Globus pallidus (tissue), 1 donor: ENCODE measurements at places on chromosomes 6 and 20.

- no peak for DNase-seq
These were observed 21.3 kb upstream of the SLC22A7 start for GRCh38 chr6:43276577-43277305.

GRCh38 chr6:41538556-41539182, 7.5 kb upstream of the FOXP4 start:
- DNase-seq = no peak

DNA sequence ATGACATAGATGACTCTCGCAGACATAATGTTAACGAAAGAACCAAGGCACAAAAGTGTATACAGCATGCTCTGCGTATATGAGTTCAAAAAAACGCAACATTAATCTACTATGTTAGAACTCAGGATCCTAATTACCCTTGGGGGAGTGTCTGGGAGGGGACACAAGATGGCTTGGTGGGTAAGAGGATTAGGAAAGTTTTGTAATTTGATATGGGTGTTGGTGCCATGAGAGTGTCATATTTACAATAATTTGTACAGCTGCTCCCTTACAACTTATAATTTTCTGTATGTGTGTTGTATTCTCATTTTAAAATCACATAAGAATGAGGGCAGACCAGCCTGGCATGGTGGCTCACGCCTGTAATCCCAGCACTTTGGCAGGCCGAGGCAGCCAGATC, 38.6 kb downstream of the TFEB start:
- peak; percentile 24 for DNase-seq

- DNase-seq = no peak
These were observed 88.3 kb downstream of the CD24 start for GRCh38 chr6:106886081-106886843.

- DNase-seq = no peak
These were observed 81.0 kb downstream of the CEBPB start for GRCh38 chr20:50271612-50272011.

DNA sequence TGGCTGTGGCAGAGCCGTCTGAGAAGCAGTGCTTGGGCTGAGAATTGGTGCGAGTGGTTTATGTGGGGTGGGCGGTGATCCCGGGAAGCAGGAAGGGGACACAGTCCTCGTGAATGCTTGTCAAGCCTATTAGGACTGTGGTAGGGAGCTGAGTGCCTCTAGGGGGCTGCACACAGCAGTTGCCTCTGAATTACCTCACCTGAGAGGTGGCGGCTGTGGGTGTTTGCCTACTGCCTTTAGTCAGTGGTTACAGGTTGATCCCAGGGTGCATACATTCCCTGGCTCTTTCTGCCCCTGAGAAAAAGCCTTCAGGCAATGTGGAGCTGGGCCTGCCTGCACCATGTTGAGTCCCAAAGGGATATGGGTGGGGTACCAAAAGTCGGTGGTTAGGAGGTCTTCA, 5.2 kb downstream of the AP5S1 start:
- DNase-seq = no peak

DNA sequence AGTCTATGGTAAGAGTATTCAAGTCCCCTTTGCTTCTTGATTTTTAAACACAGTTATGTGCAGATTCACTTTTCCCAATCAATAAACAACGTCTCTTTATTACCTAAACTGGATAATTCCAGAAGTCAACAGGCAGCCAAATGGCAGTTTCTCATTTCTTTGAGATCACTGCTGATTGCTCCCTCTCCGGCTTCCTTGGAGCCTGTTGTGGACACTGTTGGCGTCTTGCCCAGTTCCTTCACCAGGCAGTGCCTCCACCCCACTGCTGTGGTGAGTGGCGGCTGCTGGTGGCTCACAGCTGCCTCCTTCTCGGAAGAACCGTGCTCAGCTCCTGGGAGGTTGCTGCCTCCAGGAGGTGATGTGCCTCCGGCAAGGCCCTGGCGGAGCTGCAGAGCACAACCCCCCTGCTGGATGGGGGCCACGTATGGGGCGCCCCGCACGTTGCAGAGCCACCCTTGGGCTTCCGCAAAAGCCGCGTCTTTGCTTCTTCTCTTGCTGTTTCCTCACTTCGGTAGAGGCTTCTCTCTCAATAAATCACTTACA, 105.1 kb upstream of the CNKSR3 start:
- DNase-seq = peak; percentile 23

DNA sequence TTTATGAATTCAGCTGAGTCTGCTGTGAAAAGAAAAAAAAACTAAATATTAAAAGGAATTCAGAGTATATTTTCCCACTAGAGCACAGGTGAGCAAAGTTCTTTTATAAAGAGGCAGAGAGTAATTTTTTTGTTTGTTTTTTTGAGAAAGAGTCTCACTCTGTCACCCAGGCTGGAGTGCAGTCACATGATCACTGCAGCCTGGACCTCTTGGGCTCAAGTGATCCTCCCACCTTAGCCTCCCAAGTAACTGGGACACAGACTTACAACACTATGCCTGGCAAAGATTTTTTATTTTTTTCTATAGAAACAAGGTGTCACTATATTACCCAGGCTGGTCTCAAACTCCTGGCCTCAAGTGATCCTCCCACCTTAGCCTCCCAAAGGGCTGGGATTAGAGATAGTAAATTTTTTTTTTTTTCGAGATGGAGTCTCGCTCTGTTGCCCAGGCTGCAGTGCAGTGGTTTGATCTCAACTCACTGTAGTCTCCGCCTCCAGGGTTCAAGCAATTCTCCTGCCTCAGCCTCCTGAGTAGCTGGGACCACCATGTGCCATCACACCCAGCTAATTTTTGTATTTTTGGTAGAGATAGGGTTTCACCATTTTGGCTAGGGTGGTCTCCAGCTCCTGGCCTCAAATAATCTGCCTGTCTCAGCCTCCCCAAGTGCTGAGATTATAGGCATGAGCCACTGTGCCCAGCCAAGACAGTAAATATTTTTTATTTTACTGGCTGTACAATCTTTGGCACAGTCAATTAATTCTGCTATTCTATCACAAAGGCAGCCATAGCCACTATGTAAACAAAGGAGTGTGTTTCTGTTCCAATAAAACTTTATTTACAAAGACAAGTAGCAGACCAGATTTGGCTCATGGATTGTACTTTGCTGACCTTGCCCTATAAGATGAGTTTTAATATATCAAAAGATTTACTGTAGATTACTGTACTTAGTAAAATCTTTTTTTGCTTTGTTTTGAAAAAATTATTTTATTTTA, 14.5 kb upstream of the B4GALT5 start:
- no peak for DNase-seq

DNA sequence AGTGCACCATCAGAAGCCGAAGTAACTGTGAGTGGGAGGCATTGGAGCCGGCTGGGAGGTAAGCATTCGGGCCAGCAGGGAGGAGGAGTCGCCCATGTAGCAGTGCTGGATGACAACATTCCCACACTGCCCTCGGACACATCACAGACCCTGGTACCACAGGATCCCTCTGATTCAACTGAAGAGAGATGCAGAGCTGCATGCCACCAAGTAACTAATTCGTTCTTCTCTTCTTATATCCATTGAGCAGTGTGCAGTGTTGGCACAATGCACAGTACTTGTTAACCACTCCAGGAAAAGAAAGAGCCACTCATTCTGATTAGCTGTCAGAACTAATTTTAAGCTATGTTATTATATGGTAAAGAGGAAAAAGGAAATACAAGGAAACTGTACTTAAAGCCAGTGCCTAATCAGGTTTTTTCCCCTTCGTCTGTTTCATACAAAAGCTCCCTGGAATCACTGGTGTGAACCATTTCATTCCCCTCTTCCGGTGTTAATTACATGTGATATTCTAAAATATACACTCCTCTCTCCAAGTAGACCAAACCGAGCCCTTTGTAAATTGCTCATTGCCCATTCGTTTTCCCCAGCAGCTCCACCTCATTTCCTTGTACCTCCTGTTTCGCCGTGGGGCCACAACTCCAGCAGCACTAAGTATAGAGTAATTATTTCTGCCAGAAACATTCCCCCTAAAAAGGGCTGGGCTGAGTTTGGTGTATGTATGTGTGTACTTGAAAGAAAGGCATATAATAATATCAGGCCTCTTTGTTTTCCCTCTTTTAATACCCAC, 32.4 kb upstream of the ADTRP start:
- DNase-seq = no peak
